ENCODE measurements at places on chromosomes 11 and 22.

DNA sequence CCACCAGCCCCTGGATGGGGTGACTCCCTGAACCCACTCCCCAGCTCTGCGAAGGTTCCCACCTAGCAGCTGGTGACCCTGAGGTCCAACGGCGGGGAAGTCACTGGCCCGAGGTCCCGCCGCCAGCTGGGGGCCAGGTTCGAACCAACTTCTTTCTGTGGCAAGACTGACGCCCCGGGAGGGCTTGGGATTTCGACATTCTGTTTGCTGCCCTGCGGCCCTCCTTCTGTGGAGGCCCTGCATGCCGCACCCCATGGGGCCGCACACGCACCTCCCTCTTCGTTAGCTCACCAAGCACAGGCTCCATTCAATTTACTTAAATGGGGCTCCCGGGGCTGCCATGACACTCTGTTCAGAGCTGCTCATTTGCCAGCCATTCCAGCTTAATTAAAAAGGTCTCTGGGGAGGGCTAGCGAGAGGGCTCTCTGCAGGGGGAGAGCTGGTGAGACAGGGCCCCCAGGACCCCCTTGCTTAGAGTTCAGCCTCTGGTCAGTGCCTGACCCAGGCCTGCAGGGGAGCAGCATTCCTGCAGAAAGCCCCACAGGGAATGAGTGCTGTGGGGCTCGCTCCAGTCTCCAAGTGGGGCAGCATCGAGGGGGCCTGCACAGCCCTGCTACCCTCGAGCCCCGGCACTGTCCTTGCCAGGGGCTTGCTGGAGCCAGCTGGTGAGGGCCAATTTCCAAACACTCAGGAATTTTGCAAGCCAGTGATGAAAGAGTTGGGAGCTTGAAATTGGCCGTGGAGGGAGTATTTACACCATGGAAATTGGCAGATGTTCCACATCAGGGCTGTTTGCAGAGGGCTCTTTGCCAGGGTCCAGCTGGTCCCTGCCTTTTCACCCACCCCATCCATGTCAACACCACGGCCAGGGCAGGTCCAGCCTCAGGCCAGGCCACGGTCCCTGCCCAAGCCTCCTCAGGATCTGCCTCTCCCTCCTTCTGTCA lies 80.8 kb downstream of the CACNA1I start:
- no peak for DNase-seq

DNA sequence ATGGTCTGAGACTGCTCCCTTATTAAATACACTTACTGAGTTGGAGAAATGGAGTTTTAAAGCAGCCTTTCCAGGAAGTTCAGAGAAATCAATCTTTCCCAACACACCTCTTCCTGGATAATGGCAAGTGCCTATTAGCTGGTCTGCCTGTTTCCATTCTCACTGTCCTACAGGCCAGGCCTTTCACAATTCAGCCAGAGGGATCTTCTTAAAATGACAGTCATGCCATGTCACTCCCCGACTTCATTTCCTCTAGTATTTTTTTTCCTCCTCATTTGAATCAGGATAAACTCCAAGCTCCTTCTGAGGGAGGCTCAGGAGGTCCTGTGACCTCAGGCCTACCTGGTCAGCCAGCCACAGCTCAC lies 62.6 kb downstream of the FDX1 start:
- no peak for DNase-seq

- DNase-seq: no peak
These were observed 114.0 kb upstream of the AKIP1 start for GRCh38 chr11:8796941-8797340.

- DNase-seq: no peak
These were observed 64.3 kb downstream of the SMCO4 start for GRCh38 chr11:93478841-93479240.

DNA sequence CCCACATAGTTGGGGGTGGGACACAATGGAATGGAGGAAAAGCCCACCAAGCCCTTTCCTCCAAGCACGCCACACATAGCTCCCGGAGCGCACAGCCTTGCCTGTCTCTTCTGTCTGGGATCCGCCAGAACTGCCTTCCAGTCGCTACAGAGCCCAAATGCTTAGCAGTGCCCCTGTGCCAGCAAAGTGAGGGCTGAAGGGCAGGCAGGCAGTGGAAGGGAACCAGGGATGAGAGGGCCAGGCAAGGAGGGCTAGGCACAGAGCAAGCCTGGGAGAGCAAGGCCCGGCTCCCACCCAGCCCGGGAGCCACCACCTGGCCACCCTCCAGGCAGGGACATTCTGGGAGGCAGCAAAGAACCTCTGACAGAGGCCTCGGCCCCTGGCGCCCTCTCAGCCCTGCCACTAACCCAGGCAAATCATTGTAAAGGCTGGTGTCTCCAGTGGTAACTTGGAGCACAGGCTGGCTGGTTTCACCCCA lies 32.5 kb downstream of the PPP2R1B start:
- no peak for DNase-seq

DNA sequence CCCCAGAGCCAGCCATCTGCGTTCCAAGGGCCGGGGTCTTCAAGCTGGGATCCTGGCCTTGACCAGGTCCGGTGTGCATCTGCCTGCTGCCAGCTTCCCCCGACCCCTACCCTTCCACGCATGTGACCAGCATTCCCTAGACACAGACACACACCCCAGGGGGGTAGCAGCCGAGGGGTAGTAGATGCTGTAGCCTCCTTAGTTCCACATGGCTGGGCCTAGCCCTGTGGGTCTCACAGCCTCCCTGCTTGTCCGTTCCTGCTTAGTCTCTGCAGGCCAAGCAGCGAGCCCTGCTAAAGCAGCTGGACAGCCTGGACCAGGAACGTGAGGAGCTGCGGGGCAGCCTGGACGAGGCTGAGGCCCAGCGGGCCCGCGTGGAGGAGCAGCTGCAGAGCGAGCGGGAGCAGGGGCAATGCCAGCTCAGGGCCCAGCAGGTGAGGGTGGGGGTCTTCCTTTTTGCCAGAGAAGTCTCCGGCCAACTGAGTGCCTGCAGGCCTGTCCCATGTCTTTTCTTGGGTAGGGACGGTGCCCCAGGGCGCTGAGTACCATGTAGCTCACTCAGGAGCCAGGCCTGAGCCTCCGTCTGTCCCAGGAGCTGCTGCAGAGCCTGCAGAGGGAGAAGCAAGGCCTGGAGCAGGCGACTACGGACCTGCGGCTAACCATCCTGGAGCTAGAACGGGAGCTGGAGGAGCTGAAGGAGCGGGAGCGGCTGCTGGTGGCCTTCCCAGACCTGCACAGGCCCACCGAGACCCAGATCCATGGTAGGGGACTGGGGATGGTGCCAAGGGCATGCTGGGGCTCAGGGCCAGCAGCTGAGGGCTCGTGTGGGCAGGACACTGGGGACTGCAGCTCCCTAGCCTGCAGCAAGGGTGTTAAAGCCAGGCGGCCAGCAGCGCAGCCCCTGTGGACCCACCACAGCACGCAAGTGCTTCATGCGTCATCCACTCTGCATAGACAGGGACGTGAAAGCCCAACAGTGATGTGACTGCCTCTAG lies 13.6 kb downstream of the RNF215 start:
- DNase-seq: no peak

- no peak for DNase-seq
These were observed 83.8 kb upstream of the ATXN10 start for GRCh38 chr22:45587638-45588505.

GRCh38 chr11:111177037-111177871 lies 68.3 kb upstream of the POU2AF2 start:
- DNase-seq: no peak

- DNase-seq: no peak
These were observed 91.3 kb downstream of the CDKN1C start for GRCh38 chr11:2794046-2794967.

GRCh38 chr22:46491946-46492345 lies 45.5 kb downstream of the CELSR1 start:
- no peak for DNase-seq

GRCh38 chr11:35629511-35629910 lies 11.3 kb downstream of the FJX1 start:
- no peak for DNase-seq

DNA sequence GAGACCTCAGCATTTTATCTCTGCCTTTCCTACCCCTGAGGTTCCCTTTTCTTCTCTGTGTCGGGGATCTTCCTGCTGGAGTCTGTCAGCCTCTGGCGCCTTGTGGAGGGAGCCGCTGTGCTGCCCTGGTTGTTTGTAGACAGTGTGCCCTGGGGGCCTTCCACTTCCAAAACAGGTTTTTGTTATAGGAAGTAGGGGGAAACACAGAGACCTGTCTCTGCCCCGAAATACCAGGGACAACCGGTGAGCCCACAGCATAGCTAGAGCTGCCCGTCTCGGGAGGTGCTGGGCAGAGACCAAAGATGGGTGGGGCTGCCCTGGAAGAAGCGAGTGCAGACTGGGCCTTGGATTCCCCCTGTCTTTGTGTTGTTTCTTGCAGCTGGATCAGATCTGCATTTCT lies 8.0 kb downstream of the NCAPH2 start:
- no peak for DNase-seq

DNA sequence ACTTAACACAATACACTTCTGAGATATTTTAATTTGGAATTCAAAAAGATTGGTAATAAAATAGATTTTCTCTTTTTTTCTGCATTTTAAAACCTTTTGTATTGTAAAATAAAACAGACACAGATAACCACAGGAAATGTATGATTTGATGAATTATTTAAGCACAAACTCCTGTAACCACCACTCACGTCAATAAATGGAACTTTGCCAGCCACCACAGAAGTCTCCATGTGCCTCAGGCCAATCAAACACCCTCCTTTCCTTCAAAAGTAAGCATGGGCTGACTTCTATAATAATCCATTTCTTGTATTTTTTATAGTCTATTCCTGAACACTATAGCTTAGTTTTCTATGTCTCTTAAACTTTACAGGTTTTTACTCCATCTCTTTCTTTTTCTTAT lies 721.7 kb downstream of the DLG2 start:
- DNase-seq: no peak

DNA sequence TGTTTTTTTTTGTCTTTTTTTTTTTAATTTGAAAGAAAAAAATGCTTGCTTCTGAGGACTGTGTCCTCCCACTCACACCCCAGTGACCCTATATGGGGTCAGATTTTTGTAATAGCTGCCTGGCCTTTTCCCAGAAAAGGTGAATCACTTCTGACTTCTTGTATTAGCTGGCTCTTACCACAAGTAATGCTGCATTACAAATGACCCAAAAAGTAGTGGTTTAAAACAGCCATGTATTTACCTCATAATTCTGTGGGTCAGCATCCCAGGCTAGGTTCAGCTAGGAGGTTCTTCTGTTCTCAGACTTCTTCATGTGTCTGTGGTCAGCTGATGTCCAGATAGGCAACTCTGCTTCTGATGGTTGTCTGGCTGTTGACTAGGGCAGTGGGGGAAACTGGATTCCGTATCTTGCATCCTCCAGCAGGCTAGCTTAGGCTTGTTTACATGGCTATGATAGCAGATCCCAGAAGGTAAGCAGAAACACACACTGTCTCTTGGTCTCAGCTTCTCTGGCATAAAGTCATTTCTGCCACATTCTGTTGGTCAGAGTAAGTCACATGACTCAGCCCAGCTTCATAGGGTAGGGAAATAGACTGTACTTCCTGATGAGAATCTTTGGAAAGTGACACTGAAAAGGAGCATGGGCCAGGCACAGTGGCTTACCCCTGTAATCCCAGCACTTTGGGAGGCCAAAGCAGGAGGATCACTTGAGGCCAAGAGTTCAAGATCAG lies 19.5 kb downstream of the LHFPL7 start:
- DNase-seq: no peak

GRCh38 chr11:116680349-116681125 lies 92.2 kb downstream of the BUD13 start:
- DNase-seq: no peak

GRCh38 chr11:46369458-46370152 lies 11.9 kb upstream of the MDK start:
- peak; percentile 82 for DNase-seq

GRCh38 chr11:105612771-105613170 lies 2.9 kb downstream of the GRIA4 start:
- DNase-seq: no peak

- DNase-seq: no peak
These were observed at the start of gene KCNA4 for GRCh38 chr11:30016588-30017363. KCNA4 (minus strand) TSS chr11:30017030; CDS start chr11:30012678, 4,352 bp downstream.

GRCh38 chr11:122131126-122131525 lies 15.1 kb upstream of the BLID start:
- no peak for DNase-seq

GRCh38 chr11:101863361-101863760 lies 51.4 kb upstream of the CEP126 start:
- no peak for DNase-seq

DNA sequence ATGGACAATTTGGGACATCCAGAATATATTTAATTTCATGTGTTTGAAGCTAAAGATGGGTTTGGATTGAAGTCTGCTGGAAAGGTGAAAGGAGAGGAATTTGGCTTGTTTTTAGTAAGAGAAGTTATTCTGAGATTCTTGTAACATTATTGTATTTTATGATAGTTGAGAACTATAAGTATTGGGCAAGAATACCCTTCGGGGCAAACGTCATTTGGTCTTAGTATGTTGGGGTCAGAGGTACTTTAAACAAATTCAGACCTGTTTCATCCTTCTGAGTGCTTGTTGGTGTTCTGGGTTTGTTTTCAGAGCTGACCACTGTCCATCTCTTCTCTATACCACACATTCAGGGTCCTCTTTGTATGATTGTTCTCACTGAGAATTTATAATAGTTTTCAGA lies 19.5 kb downstream of the PANX1 start:
- no peak for DNase-seq

GRCh38 chr11:96301818-96302217 lies 41.2 kb downstream of the MAML2 start:
- DNase-seq: no peak

DNA sequence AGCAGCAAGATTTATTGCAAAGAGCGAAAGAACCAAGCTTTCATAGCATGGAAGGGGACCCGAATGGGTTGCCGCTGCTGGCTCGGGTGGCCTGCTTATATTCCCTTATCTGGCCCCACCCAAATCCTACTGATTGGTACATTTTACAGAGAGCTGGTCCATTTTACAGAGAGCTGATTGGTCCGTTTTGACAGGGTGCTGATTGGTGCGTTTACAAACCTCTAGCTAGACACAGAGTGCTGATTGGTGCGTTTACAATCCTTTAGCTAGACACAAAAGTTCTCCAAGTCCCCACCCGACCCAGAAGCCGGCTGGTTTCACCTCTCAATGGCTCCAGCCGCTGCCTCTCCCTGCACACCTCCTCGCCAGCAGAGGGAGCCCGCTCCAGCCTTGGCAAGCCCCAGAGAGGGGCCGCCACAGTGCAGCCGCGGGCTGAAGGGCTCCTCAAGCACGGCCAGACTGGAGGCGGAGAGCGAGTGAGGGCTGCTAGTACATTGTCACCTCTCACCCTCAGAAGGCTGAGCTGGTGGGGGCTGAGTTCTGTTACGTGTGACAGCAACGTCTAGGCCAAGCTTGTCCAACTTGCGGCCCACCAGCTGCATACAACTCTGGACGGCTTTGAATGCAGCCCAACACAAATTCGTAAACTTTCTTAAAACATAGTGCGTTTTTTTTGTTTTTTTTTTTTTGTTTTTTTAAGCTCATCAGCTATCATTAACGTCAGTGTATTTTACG lies 8.7 kb downstream of the PTH start:
- no peak for DNase-seq

DNA sequence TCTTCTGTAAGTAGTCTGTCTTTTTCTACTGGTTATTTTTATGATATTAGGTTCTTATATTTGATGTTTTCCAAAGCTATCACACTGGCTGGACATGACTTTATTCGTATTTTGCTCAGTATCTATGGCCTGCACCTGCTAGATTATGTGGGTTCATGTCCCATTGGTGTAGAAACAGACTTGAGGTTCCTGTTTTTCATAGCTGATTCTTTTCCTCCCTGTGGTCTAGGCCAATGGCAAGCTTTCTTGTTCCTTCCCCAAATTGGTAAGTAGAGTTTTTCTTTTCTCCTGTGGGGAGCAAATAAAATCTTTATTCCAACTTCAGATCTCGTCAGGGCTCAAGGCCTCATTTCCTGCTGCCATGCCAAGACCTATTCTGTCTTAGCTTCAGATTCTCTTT lies 30.2 kb upstream of the SWAP70 start:
- no peak for DNase-seq

- no peak for DNase-seq
These were observed 451.0 kb upstream of the DDI1 start for GRCh38 chr11:103585401-103585800.
